Activated naive CD4-positive, alpha-beta T cell (primary cell): ENCODE measurements at places on chromosomes 6 and 20.

DNA sequence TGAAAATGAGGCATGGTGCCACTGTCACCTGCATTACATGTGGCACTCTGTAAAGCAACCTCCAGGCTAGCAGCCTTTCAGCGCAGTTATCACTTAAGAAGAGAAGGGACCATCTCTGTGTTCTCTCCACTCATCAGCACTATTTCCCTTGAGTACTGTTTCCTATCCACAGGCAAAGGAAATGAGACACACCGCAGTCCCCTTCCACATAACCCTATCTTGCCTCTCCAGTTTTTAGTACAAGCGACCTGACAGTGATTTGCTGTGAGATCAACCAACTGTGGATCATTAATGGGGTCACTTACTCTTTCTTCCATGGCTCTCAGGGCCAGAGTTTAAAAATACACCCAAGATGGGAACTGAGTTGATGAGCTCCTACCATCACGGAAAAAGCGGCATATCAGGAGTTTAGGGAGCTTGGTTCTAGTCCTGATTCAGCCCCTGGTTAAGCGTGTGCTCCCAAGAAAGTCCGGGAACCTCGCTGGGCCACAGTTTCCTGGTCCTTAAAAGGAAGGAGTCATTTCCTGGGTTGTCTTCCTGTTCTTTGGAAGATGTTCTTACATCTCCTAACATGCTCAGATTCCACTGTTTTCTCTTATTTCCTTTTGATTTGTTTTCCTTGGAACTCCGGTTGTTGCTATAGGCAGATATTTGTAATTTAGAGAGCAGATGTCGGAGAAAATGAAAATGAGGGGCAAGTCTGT is 27.3 kb downstream of the PRDM1 start:
- no peak for DNase-seq

- DNase-seq, result no peak
Observed at GRCh38 chr6:147005499-147005898, 198.7 kb upstream of the STXBP5 start.

DNA sequence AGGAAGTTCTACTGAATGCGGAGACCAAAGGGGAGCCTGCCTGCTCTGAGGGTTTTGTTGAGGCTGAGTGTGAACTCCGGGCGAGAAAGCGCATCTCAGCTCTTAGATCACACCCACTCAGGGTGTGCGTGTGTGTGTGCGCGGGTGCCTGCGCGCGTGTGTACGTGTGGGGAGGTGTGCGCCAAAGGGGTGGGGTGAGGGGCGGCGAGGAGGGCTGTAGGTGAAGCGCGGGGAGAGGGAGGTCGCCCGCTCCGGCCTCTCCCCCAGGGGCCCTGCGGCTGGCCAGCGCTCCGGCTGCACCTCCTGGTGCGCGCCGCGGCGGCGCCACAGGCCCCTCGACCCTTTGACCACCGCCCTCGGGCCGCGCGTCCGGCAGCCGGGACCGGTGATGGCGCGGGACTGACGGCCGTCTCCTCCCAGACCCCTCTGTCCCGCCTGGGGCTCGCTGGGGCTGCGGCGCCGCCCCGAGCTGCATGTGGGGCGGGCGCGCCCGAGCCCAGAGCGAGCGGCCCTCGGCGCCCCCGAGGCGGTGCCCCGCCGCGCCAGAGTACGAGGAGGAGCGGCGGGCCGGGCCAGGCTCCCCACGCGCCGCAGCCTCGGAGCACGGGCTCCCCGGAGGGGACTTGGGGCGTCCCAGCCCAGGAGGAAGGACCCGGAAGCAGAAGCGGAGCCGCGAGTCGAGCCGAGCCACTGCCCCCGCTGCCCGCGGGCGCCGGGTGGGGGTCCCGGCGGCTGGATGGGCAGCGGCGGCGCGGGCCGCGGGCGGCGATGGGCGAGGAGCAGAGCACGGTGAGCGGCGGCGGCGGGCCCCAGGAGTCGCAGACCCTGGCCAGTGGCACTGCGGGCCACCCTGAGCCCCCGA is at the start of gene RNF217:
TSS of gene RNF217 (plus strand) at position 661 of the 862 bp plus-strand sequence. CDS start at position 769, 108 bp downstream.
- no peak for DNase-seq

DNA sequence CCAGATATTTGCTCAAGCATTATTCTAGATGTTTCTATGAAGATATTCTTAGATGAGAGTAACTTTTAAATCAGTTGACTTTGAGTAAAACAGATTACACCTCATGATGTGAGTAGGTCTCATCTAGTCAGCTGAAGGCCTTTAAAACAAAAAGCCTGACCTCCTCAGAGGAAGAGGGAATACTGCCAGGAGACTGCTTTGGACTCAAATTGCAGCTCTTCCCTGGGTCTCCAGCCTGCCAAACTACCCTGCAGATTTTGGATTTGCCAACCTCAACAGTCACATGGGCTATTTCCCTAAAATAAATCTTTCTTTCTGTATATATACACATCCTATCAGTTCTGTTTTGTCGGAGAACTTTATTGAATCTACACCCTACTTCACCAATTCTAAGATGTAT is 182.5 kb upstream of the TENT5A start:
- DNase-seq, result no peak

DNA sequence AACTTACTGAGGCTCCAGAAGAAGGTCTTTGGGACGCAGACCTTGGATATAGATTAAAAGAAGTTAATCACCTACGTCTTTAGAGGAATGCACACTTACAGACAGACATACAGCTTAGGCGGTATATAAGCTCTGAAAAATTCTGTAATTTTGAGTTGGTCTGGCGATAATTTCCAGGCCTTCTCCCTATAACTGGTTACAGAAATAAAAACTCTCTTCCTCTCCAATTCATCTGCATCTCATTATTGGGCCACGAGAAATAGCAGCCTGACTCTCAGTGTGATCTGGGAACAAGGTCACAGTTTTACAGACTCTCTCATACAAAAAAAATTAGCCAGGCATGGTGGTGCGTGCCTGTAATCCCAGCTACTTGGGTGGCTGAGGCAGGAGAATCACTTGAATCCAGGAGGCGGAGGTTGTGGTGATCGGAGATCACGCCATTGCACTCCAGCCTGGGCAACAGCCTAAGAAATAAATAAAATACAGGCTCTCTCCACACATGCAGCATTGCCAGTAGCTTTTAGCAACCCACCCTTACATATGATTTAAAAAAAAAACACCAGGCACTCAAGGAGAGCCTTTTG is 4.7 kb downstream of the ZBTB24 start:
- no peak for DNase-seq

GRCh38 chr6:692356-692851 is 535 bp downstream of the EXOC2 start:
- DNase-seq, result peak; percentile 53

DNA sequence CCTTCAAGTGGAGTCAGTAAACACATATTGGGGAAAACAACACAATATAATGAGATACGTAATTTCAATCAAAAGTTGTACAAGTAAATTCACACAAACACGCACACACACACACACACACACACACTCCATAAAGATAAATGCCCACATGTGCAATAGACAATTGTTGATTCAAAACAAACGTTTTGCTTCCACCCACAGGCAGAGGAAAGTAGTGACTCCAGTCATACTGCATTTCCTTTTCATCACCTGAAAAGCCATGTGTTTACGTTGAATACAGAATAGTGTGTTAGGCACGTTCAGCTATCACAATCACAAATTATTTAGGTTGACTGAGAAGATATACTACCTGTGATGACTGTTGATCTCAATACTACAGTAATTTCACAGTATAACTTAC is 443.8 kb upstream of the MANEA start:
- no peak for DNase-seq

DNA sequence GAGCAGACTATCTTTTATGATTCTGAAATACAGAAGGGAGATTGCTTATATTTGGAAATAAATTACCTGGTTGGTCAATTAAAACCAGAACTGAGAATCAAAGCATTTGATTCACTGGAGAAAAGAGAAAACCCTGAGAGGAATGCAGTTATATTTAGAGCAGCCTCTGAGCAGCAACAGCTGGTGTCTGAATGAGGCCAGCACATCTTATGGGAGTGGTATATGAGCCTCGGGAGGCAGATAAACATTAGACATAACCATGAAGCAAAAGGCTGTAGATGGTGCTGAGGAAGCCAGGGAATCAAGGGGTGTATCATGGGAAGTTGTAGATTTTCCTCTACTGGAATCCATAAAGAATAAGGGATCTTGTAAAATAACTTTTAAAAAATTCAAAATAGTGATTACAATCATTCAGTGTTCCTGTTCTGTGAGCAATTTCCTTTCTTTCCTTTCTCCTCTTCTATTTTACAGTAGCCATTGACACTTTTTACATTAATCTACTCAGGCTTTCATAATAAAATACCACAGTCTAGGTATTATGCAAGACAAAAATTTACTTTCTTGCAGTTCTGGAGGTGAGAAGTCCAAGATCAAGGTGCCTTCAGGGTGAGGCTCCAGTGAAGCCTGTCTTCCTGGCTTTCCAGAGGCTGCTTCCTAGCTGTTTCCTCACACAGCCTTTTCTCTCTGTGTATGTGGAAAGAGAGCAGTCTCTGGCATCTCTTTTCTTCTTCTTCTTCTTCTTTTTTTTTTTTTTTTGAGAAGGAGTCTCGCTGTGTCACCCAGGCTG is 32.8 kb upstream of the ENPP5 start:
- DNase-seq, result no peak
